Activated CD8-positive, alpha-beta memory T cell treated with anti-CD3 and anti-CD28 coated beads for 1 hour (primary cell): ENCODE measurements at places on chromosomes 6 and 20.

DNA sequence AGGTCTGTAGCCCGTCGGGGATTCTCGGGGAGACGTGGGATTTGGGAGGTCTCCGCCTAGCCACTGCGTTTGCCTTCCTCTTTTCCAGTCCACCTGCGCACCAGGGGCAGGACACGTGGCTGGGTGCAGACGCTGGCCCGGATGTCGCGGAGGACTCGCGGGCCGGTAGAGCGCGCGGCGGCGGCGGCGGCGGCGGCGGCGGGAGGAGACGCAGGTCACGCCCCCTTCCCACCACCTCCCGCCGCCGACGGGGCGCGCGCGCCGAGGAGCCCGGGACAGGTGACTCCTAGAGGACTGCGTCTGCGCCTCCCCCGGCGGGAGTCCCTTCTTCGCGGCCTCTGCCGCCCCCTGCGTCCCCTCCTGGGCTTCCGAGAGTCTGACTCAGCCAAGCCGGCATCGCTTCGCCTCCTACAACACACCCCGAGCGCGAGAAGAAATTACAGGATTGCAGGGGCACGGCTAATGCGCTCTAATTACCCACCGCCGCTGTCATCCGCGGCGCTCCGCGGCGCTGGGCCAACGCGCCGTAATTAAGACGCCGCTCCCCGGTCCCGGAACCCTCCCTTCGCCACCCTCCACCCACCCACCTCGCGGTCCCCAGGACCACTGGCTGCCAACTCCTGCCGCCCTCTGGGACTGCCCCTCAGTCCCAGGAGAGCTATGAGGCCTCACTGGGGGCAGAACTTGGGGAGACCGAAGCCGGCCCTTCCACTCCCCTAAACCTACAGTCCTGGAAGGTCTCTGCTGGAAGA lies 124.5 kb downstream of the MRPL14 start:
- peak; percentile 24 for DNase-seq

GRCh38 chr20:38985603-38986170 lies 23.5 kb downstream of the DHX35 start:
- no peak for DNase-seq

DNA sequence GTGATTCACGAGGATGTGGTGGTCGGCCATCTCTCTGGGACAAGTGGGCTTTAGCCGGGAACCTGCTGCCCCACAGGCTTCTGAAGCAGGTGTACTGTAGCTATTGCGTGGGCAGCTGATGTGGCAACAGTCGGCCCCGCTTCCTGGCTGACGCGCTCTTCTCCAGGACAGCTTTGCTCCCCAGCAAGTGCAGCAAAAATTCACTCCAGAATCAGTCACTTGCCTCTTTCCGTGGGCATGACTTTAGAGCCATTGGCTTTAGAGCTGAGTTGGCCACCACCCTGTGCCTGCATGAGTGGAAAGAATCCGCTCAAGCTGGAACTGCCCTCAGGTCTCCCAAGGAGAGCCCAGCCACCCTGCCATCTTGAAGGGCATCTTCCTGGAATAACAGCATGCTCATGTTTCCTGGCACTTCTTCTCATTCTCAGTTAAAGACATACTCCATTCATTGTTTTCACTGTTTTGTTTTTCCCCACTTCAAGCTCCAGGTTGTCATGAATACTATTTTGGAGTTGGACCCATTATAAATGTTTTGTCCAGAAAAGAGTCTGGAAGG lies 178.3 kb downstream of the ZDHHC14 start:
- no peak for DNase-seq

DNA sequence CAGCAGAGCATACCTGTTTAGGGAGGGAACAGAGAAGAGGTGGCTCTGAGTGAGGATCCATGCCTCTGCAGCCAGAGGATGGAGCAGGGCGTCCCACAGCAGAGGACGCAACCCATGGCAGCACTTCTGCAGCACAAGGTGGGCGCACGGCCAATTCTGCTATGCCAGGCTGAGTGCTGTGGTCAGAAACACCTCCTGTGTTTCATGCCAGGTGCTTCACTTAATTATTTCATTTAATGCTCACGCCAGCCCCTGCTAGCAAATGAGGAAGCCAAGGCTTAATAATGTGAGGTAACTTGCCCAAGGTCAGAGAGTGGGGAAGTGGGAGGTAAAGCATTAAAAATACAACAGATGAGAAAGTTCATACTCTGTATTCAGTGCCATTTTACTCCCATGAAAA lies 68.5 kb upstream of the PTGIS start:
- no peak for DNase-seq

DNA sequence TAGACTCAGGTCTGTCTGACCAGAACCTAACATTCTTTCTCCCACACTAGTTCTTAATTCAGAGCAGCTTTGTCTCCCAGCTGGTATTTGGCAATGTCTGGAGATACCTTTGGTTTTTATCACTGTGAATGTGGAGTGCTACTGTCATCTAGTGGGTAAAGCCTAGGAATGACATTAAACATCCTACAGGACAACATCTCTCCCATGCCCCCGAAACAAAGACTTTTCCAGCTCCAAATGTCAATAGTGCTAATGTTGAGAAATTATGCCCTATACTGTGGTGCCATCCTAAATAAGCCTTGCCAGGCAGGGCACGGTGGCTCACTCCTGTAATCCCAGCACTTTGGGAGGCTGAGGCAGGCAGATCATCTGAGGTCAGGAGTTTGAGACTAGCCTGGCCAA lies 4.2 kb upstream of the TTPAL start:
- DNase-seq = no peak

- no peak for DNase-seq
Observed at GRCh38 chr6:160137989-160138835, 16.6 kb downstream of the SLC22A1 start.

GRCh38 chr20:33351696-33352095 lies 49.6 kb downstream of the CDK5RAP1 start:
- DNase-seq = no peak

- no peak for DNase-seq
Observed at GRCh38 chr6:132865364-132865763, 51.0 kb downstream of the RPS12 start.

DNA sequence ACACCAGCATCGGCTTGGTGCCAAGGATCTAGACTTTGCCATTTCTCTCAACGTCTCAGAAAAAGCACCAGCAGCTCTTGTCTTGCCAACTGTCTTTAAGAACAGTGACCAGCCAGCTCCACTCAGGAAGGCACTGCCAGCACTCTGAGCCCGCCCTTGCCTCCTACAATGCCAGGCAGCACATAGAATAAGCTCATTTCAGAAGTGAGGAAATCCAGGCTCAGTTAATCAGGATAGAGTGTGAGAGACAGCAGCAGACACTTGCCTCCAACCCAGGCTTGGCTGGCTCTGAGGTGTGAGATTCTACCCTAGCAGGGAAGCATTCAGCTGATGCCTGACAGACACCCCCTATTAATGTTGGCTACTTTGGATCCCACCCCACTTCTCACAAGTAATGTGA lies 4.3 kb upstream of the SYNDIG1 start:
- DNase-seq = no peak

GRCh38 chr6:75735491-75736186 lies 13.4 kb upstream of the MYO6 start:
- no peak for DNase-seq

DNA sequence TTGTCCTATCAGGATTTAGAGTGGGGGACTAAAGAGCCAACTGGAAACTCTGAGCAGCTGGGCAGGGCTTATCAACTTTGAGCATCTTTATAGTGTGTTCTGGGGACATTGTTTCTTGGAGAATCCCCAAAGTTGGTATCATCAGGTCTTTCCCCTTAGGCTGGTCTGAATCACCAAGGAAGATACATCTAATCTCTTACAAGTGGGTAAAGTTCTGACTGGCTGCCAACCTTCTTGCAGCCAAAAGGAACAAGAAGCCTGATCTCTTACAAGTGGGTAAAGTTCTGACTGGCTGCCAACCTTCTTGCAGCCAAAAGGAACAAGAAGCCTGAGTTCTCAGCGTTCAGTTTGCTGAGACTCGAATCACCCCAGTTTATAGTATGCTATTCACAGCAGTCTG lies 1.6 kb upstream of the MED23 start:
- no peak for DNase-seq

DNA sequence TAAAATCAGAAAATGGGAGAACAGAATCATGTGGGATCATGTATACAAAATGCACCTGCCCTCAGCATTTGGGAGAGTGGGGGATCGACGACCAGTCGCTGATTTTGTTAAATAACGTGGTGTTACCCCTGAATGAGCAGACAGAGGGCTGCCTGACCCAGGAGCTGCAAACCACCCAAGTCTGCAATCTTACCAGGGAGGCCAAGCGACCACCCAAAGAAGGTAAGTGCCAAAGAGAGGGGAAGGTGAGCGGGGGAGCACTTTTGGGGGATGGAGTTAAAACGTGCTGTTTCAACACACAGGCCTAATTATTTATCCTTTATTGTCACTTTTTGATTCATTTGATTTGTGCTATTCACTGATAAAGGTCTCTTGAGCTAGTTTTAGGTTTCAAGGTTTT lies 4.1 kb downstream of the ADGRB3 start:
- DNase-seq = no peak

DNA sequence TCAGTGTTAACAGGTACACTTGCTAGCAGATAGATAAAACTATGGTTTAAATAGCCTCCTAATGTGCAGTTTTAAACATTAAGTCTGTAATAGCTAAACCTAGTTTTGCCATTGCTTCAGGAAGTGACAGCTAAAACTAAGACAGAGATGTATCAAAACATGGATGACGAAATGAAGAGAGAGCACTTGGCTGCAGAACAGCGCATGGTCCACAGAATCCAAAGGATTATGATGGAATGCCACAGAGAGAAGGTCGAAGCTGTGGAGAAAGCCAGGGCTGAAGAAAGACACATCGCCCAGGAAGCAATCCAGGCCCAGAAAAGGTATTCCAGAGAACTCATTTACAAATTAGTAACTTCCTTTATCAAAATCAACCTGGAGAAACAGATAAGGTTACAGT lies 11.6 kb downstream of the C6orf163 start:
- DNase-seq = no peak

DNA sequence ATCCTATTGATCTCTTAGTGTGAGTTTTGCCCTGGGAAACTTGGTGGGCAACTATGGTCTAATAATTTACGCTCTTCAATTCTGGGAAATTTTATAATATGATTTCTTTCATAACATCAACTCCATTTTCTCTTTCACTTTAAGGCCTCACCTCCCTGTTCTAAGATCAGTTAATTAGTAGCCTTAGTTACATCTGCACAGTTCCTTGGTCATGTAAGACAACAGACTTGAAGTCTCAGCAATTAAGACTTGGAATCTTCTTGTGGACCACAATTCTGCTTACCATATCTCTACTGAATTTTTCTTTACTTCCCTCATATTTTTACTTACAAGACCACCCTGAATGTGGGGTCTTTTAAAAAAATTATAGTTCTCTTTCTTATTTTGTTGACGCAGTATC lies 8.7 kb downstream of the ENPP3 start:
- no peak for DNase-seq
